ENCODE measurements at places on chromosomes 12 and 14. TPM values are rescaled to one million over a fixed set of nuclear protein-coding genes. Genes with fewer than 3 reads are reported as not detected.

The CCDC177 gene
- total RNA-seq = not detected

DNA sequence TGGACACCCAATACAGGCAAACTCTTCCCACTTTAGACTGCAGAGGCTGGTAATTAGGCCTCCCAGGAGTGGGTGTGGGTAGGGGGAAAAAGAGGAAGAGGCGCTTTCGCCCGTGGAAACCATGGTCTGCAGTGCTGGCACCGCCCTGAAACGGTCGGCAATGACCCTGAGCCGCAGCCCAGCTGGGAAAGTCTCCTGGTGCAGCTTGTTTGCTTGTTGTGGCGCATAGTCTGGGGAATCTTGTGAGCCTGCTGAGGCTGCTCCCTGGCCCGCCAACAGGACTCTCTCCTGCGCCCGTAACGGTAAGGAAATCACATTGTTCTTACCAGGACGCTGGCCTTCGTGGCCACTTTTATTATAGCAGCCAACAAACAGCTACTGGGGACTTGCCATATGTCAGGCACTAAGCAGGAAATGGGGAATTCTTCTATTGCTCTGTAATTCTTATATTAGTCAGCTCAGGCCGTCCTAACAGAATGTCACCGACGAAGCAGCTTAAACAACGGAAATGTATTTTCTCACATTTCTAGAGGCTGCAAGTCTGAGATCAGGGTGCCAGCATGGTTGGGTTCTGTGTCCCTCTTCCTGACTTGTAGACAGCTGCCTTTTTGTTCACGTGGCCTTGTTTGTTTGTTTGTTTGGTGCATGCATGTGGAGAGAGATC, 52.5 kb upstream of the RIN3 start:
- no peaks in the 10 kb centered on the region for H3K27me3 ChIP-seq
- peaks cover 4% of the 10 kb centered on the region for H3K4me1 ChIP-seq
- DNase-seq = no peak
- peak overlapping the region; percentile 18 for H3K27ac ChIP-seq

DNA sequence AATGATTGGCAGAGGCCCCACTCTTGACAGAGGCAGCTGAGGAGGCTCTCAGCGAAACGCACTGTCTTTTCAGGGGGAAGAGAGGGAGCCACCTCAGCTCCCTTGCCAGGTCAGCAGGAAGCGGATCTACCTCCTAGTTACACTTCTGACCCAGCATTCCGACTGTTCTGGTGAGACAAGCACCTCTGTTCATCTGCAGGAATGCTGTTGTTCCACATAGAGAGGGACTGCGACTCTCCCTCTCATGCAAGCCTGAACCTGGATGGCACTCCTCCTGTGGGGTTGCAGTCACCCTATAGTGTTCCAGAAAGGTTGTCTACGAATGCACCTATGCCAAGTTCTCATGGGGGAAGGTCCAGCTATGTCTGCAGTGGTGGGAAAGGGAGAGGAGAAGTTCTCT, 37.1 kb upstream of the AEBP2 start:
- no peak overlapping the region for H3K4me3 ChIP-seq
- no peaks in the 10 kb centered on the region for H3K27me3 ChIP-seq
- no peak for DNase-seq

DNA sequence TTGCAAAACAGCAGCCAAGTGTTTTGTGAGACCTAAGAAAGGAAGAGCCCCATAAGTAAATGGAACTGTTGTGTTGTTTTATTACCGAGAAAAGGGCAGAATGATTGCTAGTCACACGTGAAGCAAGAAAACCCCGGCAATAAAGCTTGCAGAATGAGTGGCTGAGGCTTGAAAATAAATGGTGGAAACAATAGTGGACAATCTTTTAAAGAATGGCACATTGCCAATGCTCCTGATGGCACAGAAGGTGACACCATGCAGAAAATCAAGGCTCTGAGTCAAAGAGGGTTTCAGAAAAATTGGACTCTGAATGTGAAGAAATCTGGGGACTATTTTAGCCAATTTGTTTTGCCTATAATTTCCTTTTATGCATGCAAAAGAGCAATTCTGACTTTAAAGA, 4.0 kb upstream of the AQP2 start:
- no peaks in the 10 kb centered on the region for H3K36me3 ChIP-seq
- DNase-seq = no peak
- no peaks in the 10 kb centered on the region for H3K27me3 ChIP-seq
